ENCODE measurements at places on chromosomes 6 and 20.
A peak's percentile ranks its signal among the peaks of the same experiment; 100 is the strongest.

DNA sequence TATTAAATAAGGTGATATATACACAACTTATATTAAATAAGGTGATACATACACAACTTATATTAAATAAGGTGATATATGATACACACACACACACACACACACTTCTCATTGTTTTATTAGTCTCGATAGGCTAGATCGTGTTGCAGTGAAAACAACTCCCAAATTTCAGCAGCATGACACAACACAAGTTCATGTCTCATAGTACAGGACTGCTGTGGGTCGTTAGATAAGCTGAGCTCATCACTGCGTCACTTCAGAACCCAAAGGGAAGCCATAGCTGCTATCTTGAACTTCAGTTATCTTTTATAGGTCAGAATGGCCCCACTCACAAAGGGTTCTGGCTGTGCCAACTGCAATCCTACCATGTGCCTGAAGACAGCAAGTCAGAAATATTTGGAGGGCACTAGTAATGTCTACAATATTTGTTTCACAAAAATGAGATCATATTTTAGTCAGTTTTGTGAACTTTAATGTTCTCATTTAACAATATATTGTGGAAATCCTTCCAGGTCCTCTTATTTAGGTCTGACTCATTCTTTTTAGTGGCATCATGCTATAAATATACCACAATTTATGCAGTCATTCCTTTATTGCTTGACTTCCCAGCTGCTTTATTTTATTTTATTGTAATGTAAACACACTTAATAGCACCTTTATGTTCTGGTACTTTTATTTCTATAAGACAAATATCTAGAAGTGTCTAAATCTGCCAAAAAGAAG lies 290.2 kb downstream of the PHACTR1 start:
- no peak for DNase-seq

DNA sequence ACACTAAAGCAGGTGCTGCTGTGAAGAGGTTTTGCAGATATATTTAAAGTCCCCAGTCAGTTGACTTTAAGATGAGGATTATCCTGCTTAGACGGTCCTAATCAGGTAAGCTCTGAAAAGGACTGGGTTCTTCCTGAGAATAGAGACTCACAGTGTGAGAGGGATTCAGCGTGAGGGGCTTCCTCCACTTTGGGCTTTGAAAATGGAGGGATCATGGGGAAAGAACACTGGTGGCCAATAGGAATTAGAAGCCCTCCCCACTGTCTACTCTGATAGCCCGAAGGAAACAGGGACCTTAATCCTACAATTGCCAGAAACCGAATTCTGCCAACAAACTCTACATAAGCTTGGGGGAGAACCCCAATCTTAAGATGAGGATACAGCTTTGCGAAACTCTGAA lies 29.7 kb upstream of the HLA-G start:
- no peak for DNase-seq

DNA sequence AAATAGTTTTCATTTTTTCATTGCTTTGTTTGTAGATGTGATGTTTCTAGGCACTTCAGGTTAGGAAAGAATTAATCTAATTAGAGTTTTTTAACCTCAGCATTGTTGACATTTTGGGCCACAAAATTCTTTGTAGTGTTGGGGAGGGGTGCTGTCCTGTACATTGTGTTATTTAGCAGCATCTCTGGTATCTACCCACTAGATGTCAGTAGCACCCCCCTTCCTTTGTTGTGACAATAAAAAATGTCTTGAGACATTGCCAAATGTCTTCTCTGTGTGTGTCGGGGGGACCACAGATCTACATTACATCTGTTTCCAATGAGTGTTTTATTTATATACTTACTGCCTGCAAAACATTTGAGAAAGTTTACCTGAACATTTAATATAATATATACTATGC lies 45.6 kb downstream of the EYA4 start:
- no peak for DNase-seq

DNA sequence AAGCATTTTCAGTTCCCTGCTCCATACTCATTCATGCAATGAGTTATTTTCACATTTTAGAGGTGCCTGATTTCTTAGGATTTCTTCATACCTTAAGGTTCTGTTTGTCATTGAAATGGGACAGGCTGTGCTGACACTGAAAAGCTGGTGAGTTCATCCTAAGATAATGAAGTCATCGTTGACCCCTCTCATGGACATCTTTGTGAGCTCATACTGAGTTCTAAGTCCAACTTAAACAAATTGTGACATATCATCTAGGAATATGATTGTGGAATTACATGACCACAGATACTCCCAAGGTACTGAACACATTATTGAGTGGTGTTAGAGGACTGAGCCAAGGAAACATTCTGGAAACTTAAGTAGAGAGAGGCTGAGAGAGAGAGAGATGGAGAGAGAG lies 224.8 kb upstream of the JAG1 start:
- no peak for DNase-seq

GRCh38 chr6:134925800-134926199 lies 24.1 kb downstream of the ALDH8A1 start:
- DNase-seq = no peak

DNA sequence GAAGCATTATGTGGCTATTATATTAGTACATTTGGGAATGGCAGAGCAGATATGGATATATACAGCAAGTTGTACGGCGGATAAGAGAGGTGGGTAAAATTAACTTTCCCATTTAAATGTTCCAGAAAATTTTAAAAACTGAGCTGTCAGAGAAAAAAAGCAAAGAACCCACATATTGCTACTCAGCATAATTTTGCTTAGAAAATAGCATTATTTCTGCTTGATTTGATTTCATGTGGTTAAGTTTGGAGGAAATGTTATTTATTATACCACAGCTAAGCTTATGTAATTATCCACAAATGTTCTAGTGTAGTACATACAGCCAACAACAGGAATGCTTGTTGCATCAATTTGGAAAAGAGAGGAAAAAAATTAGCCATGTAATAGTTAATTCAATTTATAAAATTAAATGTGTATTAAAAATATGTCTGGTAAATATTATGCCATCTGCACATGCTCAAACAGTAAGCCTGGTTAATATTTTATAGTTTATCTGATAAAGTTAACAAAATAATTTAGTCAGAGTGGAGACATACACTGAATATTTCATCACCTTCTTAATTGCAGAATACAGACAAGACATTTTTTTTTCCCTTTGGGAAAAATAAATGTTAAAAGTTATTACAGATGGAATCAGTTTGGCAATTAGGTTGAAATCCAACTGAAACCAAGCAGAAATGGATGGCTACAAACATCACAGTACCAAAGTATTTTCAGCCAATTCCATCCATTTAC lies 172.1 kb upstream of the ID4 start:
- no peak for DNase-seq

DNA sequence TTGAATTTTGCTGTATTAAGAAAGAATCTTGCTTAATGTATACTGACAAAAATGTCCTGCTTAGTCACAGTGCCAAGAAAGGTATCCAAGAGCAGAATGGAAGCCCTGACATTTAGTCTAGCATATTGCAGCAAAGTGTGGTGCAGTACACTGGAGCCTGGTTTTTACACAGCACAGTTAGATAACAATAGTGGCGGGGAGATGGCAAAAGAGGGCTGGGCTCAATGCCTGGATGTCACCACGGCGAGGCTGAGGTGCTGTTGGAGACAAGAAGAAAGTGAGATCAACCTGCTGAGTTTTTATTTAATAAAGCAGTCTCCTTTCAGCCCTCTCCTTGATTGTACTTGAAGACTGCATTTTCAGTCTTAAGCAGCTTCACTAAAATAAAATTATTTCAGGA lies 426.0 kb downstream of the LMBRD1 start:
- no peak for DNase-seq

- no peak for DNase-seq
Observed at GRCh38 chr20:717271-717670, 41.7 kb upstream of the SCRT2 start.

DNA sequence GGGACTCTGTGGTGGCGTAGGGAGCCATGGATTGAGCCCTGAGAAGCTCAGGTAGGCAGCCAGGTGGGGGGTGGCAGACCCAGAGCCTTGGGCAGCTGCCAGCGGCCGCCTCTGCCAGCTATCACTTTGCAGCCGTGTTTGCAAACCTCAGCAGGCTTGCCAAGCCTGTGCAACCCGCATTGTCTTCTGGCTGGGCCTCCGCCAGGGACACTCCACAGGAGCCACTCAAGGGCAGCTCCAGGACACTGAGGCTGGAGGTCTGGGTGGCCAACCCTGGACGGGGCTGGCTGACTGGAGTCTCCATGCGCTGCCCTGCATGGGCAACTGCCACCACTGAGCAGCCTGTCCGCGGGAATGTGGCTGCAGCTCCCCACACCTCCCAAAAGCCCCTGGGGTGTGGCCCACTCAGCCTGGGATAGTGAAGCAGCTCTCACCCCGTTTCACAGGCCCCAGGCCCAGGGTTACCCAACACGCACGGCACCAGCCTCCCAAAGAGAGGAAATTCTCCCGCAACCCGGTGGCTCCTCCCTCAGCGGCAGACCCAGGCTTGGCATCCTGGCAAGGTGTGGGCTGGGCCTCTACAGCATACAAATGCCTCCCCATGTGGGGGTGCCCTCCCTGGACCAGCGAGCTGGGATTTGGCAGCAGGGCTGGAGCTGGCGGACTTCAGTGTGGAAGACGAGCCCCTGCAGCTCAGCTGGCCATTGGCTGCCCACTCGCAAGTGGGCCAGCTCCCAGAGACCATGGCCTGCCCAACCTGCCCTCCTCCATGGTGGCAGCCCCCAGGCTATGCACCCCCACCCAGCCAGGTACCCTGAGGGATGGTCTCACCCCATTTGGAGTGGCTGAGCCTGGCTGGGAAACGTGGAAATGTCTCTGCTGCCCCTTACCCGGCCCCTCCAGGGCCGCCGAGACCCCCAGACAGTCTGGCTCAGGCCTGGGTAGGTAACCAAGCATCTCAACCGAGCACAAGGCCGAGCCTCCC lies 2.9 kb downstream of the CHRNA4 start:
- peak; percentile 90 for DNase-seq

GRCh38 chr6:143015300-143015706 lies 45.4 kb upstream of the AIG1 start:
- no peak for DNase-seq
